ENCODE measurements at places on chromosomes 2 and 18. TPM values are rescaled to one million over a fixed set of nuclear protein-coding genes. Genes with fewer than 3 reads are reported as not detected.

GRCh38 chr18:8960740-8961657 is 141.5 kb upstream of the NDUFV2 start:
- no peak for DNase-seq

- DNase-seq, result no peak
Observed at GRCh38 chr2:235690082-235690808, 196.4 kb downstream of the AGAP1 start.

DNA sequence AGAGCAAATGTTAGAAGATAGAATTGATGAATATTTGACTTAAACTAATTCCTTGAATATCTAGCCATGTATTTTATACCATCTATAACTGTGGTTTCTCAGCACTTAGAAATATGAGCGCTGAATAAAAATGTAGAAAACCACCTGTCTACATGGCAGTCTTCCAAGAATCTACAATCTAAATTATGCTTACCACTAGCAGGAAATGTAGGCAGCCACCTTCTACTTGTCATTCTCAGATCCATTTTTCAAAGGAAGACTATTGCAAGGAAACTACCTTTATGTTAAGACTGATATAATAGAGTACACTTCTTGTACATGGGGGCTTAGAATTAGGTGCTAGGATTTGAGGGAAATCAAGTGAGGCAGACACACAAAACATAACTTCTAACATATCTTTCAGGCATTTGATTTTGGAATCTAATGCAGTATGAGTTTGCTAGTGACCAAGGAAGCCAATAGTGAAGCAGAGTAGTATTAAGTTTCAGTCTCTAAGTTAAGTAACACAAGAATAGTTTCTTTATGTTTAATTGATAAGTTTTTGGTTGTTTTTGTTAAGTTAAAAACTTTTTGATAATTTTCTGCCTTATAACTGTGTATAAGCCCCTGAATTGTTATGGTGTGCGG is 175.9 kb upstream of the ITGA4 start:
- DNase-seq, result no peak

- no peak for DNase-seq
Observed at GRCh38 chr2:147927053-147927588, 82.3 kb downstream of the ACVR2A start.

Gene ANTXR1
- 7.3 TPM for polyA plus RNA-seq

DNA sequence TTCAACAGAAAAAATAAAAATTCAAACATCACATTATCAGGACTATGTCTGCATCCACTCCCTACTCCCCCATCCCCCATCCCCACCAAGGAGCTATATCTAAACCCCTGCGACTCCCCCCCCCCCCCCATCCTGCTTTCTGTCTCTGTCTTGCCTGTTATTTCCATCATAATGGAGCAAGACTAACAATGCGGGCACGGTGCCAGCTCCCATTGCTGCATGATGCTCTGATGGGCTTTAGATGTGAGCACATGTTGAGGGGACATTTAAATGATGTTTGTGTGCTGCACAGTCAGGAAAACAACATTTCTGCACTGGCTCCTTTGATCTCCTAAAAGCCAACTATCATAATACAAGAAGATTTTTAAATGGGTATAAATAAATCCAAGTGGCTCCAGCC is 644.2 kb upstream of the SETBP1 start:
- no peak for DNase-seq

Gene MC2R
- 0.18 TPM for polyA plus RNA-seq

Gene MSH2
- polyA plus RNA-seq, result 24.2 TPM
